ENCODE measurements at places on chromosomes 3 and 15.

- DNase-seq, result no peak
Observed at GRCh38 chr3:65811086-65811761, 227.5 kb downstream of the MAGI1 start.

GRCh38 chr3:102189541-102189940, 245.3 kb upstream of the ZPLD1 start:
- no peak for DNase-seq

- no peak for DNase-seq
Observed at GRCh38 chr3:122010506-122010905, 11.5 kb downstream of the ILDR1 start.

DNA sequence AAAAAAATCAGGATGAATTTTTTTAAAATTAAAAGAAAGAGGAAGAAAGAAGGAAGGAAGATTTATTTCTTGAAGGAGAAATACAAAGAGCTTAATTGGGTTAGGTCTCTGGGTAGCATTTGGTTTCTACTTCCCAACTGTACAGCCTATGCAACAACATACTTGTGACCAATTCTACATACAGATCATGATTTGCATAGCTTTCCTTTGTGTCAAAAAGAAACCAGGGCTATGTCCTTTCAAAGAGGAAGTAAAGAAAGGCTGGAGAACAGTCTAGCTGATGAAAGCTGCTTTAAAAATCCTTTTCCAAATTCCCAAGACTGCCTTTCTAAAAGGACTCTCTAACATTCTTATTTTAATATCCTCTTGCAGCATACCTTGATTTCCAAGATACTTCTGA, 6.1 kb upstream of the HGD start:
- DNase-seq, result peak; percentile 53

GRCh38 chr3:169082076-169082475, 581.4 kb downstream of the MECOM start:
- DNase-seq, result no peak

- DNase-seq, result no peak
Observed at GRCh38 chr3:44842376-44842775, 19.3 kb upstream of the TMEM42 start.

DNA sequence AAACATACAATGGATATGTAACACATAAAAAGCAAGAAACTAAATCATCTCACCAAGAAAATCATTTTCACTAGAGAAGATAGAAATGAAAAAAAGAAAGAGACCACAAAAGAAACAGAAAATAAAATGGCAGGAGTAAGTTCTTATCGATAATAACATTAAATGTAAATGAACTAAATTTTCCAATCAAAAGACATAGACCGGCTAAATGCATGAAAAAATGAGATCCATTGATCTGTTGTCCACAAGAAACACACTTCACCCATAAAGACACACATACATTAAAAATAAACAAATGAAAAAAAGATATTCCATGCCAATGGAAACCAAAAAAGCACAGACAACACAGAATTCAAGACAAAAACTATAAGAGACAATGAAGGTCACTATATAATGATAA, 1771.9 kb downstream of the SI start:
- no peak for DNase-seq

GRCh38 chr3:14295801-14296200, 106.6 kb upstream of the SLC6A6 start:
- DNase-seq, result no peak
